Left cardiac atrium (tissue), 4 donors: ENCODE measurements at places on chromosomes 1 and 21. TPM values are rescaled to one million over a fixed set of nuclear protein-coding genes. Genes with fewer than 3 reads are reported as not detected.

GRCh38 chr1:101285922-101286570, 49.2 kb downstream of the S1PR1 start:
- no peak for DNase-seq

Gene OR2L2
- total RNA-seq: not detected

Gene GNAT2
- not detected for total RNA-seq

DNA sequence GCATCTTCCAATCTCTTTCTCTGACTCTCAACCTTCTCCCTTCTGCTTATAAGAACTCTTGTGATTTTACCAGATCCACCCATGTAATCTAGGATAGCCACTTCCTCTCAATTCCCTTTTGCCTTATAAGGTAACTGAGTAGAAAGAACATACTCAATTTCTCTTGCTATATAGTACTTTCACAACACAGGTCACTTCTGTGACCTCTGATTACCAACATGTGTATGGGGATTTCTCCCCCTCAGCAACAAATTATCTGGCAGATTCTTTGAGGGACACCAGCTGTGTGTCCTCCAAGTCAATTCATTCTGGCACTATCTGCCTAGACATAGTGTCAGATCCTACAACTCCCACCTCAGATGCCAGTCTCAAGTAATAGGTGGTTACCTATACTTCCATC, 62.5 kb downstream of the IL23R start:
- no peak for DNase-seq

Gene INAVA
- total RNA-seq: 0.29 TPM

DNA sequence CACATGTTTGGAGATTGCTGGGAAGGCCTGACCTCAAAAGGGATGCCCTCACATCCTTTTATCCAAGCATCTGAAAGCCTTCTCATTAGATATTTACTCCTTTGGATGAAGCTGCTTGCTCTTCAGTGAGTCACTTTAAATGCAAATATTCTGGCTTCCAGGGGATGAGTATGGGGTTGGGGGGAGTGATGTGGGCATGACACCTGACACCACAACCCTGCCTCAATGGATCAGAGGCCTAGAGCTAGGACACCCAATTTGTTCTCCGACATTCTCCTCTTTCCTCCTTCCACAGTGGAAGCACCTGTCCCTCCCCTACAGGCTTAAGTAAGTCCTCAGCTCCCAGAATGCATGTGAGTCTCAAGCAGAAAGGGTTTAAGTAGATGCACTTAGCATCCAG, 238.3 kb downstream of the OMA1 start:
- no peak for DNase-seq

DNA sequence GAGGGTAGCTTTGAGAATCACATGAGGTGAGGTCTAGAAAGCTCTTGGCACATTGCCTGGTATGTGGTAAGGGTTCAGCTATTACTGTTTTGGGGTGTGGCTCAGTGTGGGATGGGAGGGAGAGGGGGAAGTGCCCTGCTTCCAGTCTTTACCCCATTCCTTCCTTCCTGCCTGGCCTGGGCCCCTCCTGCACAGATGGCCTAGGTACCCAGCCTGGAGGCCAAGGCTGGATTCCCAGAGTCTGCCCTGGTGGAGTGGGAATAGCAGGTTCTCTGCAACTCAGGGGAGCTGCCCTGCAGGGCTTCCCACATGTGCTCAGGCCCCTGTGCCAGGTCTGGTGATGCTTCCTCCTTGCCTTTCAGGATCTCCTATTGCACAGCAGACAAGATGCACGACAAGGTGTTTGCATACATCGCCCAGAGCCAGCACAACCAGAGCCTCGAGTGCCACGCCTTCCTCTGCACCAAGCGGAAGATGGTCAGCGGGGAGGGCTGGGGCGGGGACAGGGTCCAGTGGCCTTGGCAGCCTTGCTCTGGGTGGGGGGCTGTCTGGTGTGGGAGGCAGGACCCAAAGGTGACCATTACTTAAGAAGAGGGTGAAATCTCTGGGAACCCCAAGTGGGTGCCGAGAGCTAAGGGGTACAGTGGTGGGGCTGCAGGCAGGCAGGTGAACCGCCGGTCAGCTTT, 13.5 kb downstream of the LDLRAP1 start:
- no peak for DNase-seq
